Hematopoietic multipotent progenitor cell treated with erythropoietin and hydrocortisone succinate and interleukin-3 and kit ligand, for 15 days (in vitro differentiated cells): ENCODE measurements at places on chromosomes 5 and 9.

DNA sequence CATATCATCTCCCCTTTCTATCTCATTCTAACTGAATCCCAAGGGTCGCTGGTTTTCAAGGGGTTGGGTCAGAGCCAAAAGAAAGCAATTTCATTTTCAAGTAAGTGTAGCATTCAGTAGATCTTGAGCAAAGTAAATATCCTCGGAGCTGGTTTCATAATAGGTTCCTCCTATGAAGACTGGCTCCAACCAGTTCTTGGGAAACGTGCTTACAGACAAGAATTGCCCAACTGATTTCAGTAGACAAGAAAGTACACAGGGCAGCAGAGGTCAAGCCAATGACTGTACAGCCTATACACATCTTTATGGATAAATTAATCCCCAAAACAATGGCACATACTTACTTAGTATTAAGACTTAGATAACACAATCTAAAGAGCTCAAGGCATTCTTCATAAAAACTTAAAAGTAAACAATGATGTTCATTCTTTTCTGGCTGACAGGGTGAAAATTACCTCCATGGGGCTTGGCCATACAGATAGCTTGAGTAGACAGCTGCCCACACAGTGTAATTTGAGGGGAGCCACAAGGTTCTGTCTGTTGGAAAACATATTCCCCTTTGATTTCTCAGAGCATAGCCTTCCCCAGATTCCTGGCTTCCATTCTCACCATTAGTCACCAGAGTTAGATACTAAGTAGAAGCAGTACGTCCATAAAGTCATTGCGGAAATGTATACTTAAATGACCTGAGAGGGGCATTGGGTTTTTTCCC lies 163.9 kb downstream of the ARRDC3 start:
- no peak for DNase-seq

- DNase-seq = no peak
Measured at GRCh38 chr9:135308821-135309762, 170.5 kb upstream of the PPP1R26 start.

GRCh38 chr5:1011226-1011631 lies 2.6 kb downstream of the NKD2 start:
- DNase-seq = no peak

DNA sequence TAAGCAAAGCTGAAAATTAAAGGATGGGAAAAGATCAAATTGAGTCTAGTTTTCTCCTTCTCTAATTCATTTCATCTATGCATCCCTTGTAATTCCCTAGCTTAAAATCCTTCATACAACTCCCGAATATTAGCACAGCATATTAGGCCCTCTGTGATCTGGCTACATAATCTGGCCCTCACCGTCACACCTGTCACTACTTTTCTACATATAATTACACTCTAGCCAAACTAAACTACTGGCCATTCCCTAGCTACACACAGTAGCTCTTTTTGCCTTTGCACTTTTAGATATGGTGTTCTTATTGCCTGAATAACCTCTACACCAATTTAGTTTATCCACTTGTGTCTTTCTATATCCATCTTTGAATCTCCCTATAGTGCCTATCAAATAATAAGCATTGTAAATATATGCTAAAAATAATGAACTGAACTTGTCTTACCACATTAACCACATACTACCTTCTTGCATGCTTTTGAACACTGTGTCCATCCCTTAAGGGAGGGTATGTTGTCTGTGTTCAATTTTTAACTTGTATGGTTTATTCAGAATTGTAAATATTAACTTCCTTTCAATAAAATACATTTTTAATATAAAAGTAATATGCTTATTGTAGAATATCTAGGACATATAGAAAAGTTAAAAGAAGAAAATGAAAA lies 15.9 kb downstream of the RANBP6 start:
- no peak for DNase-seq

DNA sequence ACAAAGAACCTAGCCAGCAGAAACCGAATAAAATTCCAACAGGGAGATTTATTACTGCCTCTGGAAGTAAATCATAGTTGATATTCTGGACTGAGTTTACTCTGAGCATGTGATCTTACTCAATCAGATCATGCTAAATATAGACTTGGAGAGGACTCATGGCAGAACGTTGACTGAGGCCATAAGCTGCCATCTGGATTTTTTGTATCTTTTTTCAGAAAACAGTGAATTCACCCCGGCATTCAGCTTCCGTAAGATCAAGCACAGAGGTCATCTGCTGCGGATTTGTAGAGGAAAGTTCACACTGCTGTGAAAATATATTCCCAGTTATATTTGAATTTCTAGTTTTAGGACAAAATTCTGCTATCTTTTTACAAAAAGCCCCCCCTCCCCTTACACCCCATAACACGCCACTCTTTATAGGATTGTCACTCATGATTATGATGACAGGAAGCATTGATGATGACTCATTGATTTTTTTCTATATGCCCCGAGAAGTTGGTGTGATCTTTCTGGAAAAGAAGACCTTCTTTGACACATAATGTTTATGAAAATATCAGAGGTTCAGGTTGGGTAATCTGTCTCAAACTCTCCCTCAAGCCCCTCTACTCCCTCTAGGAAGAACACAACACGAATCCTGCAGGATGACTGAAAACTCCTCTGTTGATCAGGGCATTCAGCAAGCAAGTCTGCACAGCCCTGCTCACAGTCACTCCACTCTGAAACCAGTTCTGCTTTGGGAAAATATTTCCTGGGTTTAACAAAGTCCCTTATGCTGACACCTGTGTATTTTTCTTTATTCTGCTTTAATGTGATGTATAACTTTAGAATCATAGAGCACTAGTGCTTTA lies 70.8 kb downstream of the NXNL2 start:
- DNase-seq = no peak

DNA sequence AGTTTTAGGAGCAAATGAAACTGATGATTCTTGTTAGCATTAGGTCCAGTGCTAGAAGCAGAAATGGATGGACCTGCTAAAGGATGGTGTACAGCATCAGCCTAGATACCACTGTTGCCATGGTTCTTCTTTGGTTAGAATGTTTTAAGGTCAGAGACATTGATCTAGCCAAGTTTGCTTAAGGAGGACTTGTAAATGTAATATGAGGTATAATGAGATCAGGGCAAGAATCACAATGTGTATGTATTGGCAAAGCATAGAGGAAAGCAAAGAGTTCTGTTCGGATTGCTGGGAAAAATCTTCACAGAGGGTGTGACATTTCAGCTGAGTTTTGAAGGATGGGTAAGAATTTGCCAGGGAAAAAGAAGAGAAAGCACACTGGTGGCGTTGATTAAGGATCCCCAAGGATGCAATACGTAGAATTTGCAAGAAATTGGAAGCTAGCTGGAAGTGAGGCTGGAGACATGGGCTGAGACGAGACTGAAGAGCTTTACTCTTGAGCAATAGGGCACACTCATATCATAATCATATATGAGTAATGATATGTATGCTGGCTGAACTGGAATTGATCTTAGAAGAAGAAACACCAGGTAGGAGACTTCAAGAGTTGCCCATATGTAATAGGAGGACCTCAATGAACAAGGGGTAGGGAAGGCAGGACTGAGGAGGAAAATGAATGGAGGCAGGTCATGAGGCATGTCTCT lies 102.0 kb downstream of the ZNF462 start:
- DNase-seq = no peak

DNA sequence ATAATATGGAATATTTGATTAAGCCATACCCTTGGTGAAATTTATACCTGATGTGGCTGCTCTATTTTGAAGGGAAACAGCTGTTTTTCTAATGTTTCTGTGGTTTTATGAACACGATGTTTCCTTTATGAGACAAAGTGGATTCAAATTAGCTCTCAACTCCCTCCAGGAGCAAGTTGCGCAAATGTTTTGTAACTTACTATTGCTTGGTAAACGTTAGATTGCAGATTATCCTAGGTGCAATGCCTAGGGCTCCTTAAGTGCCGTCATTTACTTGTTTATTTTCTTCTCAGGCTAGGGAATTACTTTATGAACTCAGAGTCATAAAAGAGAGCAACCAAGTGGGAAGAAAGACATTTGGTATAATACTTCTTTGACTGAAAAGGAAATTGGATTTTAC lies 763.1 kb downstream of the TAF11L14 start:
- DNase-seq = no peak

DNA sequence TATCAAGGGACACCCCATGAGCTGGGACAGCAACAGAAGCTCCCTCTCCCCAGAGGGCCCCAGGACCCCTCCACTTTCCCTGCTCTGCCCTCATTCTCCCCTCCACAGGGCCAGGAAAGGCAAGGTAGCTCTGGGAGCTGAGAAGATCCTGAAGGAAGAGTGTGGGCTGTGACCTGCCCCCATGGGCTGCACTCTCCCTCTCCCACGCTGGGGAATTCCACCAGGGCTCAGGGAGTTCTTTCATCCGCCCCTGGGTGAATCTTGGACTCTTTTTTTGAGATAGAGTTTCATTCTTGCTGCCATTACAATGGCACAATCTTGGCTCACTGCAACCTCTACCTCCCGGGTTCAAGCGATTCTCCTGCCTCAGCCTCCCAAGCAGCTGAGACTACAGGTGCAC lies 73.8 kb downstream of the C9orf50 start:
- no peak for DNase-seq

DNA sequence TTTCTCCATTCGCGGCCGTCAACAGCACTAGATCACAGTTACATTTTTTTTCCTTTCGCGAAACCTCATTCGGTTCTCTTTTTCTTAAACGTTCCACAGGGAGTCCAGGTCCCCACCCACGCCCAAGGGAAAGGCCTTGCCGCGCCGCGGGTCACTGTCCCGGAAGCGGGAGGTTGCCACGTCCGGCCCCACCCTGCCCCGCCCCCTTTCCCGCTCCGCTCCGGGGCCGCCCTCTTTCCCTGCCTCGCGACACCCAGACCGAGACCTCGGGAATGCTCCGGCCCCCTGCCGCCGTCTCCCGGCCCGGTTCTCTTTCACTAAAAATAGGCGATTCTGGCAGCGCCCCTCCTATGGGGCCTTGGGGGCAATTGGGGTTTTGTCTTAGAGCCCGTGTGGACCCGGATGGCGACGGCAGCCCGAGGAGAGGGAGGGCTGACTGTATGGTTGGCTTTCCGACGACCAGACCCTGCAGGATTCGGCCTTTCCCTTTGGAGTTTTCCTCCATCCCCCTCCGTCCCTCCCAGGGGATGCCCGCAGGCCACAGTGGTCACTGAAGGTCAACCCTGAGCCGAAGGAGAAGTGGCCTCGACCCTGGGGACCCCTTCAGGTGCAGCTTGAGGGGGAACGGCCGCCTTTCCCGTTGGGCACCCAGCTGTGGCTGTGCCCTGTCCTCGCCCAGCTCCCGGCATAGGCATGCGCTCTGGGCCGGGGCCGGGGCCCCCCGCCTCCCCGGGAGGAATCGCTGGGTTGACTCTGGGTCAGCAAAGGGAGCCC lies 2.8 kb upstream of the RACK1 start:
- DNase-seq = peak; percentile 72

- no peak for DNase-seq
Measured at GRCh38 chr5:140324041-140324600, 21.2 kb upstream of the PFDN1 start.

GRCh38 chr9:22740781-22741180 lies 294.2 kb downstream of the DMRTA1 start:
- no peak for DNase-seq

DNA sequence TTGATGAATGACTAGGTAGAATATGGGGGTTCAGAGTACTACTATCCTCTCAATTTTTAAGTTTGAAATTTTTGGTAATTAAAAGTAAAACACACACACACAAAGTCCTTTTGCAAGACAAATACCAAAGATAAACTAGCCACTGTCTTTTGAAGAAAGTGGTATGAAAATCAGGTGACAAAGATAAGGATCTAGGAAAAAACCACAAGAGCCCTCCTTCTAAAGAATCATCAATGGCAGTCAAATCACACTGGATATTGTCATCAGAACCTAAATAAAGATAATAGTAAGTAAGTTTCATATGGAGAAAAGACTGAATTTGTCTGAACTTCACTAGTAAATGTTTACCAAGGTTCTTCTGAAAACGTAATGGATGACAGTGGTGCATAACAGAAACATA lies 30.5 kb upstream of the HK3 start:
- no peak for DNase-seq

DNA sequence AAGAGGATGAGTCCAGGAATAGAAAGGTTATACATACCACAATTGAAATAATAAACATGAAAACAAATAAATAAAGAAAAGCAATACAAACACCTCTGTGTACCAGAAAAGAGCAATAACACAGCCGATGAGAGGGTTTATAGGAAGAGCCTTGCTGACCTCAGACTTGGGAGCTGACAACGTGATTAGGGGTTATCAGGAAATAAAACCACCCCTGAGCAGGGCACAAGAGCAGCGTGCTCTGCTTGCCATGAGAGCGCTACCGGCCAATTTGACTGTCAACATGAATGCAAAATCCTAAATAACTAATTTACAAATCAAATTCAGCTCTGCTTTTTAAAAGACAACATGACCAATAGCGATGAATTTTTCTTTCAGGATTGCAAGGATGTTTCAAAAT lies 2.6 kb upstream of the FREM1 start:
- DNase-seq = no peak

DNA sequence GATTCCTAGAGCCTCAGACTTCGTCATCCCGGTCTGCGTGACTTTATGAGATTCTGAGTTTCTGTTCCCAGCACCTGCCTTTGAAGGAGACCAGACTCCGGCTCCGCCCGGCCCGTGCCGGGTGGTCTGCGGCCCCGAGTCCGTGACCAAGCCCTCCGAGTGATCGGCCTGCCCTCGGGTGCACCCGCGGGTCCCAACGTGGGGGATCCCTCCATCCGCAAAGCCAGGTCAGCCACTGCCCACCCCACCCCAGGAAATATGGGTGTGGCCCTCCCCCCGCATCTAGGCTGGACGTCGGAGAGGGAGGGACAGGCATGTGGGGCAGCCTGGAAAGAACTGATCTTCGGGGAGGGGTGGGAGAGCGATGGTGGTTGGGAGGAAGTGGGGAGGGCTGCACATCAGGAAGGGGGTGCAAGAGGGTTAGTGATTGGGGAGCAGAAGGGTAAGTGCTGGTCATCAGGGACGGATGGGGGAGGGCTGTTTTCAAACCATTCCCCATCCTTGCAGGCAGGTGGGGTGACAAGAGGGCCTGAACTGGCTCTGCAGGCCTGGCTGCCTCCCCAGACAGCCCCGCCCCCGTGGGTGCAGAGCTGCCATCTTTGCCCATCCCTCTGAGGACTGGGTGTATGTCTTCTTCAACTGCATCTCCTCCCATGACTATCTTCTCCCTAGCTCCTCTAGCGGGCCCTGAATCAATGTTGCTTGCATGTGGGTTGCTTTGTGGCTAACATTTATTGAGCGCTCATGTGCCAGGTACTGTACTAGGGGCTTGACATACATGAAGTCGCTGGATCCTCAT lies 747 bp downstream of the LRSAM1 start:
- DNase-seq = peak; percentile 79

GRCh38 chr5:167658889-167659288 lies 632.6 kb upstream of the WWC1 start:
- DNase-seq = no peak

DNA sequence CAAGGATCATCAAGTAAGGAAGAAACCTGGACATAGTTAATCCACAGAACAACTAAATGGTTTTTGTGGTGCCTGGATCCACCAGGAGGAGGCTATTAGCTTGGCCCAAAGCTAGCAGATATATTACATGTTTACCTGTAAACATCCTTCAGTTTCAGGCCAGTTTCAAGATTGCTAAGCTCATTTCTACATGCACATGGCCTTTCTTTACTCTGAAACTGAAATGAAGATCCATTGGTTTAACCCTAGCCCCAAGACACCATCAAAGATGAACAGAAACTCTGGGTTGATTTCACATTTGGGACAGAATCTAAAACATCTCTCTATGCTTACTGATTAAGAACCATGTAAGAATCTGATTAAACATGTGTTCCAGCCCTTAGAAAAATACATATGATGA lies 611.8 kb downstream of the TLE1 start:
- DNase-seq = no peak

- no peak for DNase-seq
Measured at GRCh38 chr5:58060996-58061395, 398.9 kb downstream of the PLK2 start.

GRCh38 chr5:179608131-179608581 lies 15.3 kb downstream of the HNRNPH1 start:
- DNase-seq = no peak
